Hematopoietic multipotent progenitor cell treated with erythropoietin and hydrocortisone succinate and interleukin-3 and kit ligand, for 4 days (in vitro differentiated cells): ENCODE measurements at places on chromosomes 2 and 18.
A peak's percentile ranks its signal among the peaks of the same experiment; 100 is the strongest.

DNA sequence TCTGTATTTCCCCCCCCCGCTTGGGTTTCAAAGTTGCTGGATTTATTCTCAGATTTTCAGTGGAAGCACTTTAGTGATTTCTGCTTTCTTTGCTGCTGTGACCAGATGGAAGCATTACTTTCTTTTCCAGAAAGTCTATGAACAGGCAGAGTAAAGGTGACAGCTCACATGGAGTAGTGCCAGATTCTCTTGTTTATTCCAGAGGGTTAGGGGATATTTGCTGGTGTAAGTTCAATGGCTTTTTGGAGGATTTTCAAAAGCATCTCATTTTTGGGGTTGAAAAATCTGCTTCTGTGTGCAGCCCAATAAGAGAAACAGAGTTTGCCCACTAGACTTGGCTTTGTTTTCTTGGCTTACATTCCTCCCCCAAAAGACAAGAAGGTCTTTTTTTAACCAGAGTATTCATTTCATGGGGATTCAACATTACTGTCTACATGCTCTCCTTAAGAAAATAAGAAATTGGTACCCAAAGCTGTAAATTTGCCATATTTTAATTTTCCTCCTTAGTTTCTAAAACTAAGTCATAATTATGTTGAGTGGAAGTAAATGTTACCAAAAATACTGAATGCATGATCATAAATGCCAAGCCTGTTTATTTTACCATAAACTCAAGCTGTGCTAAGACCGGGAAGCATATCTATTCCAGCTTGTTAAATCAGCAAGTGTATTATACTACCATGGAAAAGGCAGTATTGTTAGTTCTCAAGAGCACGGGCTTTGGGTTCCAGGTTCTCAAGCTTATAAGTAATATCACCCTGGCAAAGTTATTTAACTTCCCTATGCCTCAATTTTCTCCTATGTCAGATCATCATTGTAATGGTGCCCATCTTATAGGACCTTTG lies 557.2 kb downstream of the CPS1 start:
- DNase-seq, result no peak

DNA sequence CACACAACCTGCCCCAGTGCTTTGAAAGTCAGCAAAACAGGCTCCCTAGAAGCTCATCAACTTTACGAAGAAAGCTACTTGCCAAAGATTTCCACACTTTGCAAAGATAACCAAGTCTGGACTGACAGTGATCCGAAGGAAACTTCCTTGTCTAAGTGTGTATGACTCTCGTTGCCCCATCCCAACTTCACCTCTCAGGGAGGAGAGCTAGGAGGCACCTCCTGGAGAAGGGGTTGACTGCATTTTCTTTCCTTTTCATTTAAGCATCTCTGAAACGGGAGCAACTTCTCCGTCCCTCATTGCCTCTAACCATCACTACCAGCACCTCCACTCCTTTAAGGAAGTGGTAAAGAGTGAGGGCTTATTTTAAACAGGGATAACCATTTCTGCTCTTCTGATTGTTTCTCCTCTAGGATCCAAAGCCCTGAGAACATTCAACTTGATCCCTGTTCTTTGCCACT lies 7.0 kb downstream of the ZEB2 start:
- no peak for DNase-seq

GRCh38 chr2:85732467-85733120 lies 21.2 kb upstream of the ATOH8 start:
- DNase-seq, result no peak

DNA sequence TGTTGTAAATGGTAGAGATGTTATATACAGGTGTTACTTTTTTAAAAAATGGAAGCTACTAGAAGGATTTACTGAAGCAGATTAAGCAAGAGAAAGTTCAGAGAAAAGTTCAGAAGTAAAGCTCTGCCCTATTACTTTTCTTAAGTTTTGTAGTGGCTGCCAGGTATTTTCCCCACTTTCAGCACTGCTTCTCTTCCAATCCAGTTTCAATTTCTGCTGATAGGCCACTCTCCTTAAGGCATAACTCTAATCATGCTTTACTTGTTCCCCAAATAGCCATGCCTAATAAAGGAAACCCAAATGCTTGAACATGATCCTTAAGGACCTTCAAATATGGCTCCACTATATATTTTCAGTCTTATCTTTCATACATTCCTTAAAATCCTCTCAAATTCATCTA lies 880.8 kb upstream of the CDH2 start:
- DNase-seq, result no peak

- DNase-seq, result no peak
Measured at GRCh38 chr2:151247432-151247831, 14.2 kb downstream of the RBM43 start.

- DNase-seq, result peak; percentile 83
Measured at GRCh38 chr18:58768293-58768974, 96.2 kb upstream of the ZNF532 start.

DNA sequence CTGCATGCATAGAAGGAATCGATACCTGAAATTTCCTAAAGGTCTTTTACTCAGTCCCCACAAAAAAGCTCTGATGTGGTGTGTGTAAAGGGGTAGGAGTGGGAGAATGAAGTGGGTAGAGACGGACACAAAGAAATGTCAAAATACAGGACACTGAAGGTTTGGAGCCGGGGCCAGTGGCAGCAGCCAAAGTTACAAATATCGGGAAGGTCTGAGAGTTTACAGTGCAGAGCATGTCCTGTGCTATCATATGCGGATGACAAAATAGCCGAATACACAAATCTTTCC lies 89.9 kb upstream of the STON1 start:
- DNase-seq, result no peak

GRCh38 chr2:133489641-133490410 lies 78.4 kb downstream of the NCKAP5 start:
- no peak for DNase-seq

GRCh38 chr2:136376798-136377211 lies 258.9 kb upstream of the CXCR4 start:
- no peak for DNase-seq

DNA sequence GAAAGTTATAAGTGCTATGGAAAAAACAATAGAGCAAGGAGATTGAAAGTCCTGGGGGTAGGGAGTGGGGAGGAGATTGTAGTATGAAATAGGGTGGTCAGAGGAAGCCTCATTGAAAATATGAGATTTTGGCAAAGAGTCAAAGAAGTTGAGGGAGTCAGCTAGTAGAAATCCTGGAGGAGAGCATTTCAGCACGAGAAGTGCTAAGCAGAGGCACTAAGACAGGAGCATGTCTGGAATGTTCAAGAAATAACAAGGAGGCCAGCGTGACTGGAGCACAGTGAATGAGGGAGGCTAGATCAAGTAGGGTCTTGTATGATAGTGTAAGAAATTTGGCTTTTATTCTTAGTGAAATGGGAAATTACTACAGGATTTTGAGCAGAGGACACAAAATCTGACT lies 2.1 kb upstream of the TSPYL6 start:
- no peak for DNase-seq
